NCI-H2081 treated with DMSO at 0.1 percent for 48 hours (cell line): ENCODE measurements at places on chromosomes 12 and 14.
A peak's percentile ranks its signal among the peaks of the same experiment; 100 is the strongest.

GRCh38 chr12:9264546-9264945 is 56.4 kb upstream of the PZP start:
- no peak for DNase-seq

DNA sequence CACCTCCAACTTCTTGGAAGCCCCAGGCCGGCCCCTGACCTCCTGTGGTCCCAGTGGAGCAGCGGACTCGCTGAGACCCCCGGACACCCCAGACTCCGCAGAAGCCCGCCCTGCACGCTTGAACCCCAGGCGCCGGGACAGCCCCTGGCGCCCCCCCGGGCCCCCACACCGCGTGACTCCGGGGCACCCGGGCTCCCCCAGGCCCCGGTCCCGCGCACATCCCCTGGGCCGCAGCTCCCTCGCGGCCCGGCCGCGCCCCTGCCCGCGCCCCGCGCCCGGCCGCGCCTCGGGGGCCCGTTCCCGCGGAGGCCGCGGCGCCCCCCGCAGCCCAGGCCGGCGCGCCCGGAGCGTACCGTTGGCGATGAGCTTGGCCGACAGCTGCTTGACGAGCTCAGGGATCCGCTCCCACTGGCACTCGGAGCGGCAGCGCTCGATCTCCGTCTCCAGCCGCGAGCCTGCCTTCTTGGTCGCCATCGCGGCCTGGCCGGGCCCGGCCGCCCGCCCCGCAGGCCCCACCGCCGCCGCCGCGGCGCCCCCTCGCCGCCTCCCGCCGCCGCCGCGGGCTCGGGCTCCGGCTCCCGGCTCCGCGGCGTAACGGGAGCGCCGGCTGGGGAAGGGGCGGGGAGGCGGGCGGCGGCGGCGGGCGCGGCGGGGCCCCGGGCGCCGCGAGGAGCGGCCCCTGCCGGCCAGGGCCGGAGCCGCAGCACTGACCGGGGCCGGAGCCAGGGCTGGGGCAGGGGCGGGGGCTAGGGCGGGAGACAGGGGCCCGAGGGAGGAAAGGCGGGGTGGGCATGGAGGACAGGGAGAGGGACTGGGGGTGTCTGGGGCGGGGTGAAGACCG is at the start of gene TTC7B:
Gene TTC7B (minus strand): TSS at position 609 of the 841 bp plus-strand sequence. CDS start 135 bp downstream, at position 474.
- no peak for DNase-seq

- peak; percentile 73 for DNase-seq
Measured at GRCh38 chr14:33118668-33119067, 180.0 kb downstream of the NPAS3 start.

DNA sequence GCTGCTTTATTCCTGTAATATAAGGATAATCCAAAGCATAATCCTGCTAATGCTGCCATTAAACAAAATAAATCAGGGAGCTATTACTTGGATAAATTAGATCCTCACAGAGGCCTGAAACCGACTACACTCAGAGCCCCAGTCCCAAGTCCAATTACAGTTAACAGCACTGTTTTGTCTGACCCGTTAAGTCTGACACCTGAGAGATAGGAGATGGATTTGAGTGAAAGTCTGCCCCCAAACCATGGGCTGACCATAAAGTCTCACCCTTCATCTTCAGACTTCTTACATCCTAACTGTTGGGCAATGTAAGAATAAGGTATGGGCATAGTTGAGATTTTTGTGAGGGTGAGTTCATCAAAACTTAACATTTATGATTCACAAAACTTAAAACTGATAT is 181.7 kb downstream of the PLCZ1 start:
- no peak for DNase-seq

DNA sequence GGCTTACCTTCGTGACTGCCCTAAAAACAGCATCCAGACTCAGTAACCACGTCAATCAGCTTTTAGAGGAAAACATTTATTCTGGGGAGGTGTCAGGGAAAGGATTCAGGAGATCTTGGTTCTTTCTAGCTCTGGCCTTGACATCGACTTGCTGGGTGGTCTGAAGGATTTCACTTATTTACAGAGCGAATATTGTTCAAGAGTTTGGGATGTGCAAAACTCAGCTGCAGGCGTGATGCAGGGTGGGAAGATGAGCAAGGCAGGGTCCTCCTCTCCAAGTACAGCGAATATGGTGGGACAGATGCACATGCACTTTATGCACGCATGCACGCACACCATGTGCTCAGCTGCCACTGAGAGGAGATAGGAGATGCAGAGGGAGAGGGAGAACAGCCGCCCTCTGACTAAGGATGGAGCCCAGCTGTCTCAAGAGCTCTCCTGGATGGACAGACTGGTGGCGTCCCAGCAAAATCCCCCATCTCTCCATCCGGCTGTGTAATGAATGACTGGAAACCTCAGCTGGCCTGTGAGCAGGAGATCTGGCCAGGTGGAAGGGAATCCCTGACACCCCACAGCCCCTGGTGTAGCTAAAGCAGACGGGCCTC is 24.4 kb upstream of the BDKRB1 start:
- DNase-seq = no peak

DNA sequence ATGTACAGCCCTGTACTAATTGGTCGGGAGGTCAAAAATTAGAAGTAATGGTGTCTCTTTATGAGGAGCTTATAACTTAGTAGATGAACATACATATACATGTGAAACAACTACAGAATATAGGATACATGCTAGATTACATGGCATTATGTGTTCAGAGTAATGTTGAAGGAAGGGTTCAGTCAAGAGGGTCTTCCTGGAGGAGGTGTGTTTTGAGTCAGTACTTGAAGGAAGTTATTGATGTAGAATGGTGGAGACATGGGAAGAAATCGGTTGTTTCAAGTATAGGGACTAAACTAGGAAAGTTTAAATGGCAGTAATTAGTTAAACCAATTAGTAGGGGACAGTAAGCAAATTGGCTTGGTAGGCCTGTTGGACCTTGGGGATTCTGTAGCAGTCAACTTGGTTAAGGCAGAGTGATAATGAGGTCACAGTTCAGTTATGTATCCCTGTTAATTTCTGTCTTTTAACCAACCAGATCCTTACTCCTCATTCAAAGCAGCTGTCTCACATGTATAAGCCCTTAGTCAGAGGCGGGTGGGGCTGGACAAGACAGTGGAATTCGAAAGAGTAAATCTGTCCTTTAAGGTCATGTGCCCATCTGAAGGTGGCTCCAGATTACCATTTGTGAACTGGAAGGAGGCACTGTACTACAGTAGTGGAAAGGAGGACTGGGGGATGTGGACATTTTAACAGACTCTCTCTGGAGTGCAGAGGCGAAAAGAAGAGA is 3.5 kb upstream of the ANKRD52 start:
- DNase-seq = no peak

DNA sequence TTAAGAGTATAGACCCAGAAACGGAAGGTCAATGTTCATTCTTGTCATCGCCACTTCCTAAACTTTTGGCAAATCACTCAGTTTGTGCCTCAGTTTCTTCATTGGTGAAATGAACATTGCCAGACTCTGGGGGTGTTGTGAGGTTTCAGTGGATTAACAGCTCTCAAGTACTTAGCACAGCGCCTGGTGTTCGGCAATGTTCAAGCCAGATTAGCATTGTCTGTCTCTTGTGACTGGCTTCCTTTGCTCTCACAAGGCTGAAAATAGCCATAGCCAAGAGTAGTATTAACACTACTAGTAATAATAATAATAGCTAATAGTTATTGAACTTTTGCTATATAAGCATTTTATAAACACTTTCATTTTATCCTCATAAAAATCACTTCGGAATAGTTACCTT is 71.9 kb downstream of the C12orf75 start:
- DNase-seq = no peak

DNA sequence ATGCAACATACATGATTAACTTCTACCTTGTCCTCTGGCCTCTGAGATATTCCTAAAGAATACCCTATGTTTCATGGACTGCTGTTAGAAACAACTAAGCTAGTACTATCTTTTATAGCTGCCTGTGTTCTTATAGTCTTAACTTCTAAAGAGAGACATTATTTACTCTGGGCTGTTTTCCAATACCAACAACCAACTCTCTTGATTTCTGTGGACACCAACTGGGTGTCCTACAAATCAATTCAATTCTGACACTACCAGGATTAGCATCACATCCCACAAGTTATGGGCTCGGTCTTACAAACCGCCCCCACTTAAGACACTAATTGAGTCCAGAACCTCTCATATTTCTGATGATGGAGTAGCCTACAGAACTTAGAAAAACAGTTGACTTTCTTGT is 8.3 kb downstream of the XPOT start:
- no peak for DNase-seq

DNA sequence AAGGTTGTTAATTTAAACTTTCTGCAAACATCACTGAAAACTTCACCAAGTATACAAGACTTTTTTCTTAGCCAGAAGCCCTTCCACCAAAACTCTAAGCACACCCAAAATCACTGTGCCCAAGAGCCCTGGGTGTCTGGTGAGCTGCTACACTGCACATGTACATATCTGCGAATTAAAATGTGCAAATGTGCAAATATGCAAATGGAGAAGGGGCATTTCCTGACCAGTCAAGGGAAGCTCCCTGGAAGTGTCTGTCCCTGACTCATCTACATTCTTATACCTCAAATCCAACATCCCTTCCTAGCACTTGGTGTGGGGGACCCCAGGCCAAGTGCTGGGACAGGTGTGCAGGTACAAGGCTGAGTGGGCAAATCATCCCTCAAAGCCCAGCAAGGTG is 123.7 kb downstream of the PCNX1 start:
- DNase-seq = no peak

- no peak for DNase-seq
Measured at GRCh38 chr12:14219156-14219555, 146.3 kb upstream of the ATF7IP start.

DNA sequence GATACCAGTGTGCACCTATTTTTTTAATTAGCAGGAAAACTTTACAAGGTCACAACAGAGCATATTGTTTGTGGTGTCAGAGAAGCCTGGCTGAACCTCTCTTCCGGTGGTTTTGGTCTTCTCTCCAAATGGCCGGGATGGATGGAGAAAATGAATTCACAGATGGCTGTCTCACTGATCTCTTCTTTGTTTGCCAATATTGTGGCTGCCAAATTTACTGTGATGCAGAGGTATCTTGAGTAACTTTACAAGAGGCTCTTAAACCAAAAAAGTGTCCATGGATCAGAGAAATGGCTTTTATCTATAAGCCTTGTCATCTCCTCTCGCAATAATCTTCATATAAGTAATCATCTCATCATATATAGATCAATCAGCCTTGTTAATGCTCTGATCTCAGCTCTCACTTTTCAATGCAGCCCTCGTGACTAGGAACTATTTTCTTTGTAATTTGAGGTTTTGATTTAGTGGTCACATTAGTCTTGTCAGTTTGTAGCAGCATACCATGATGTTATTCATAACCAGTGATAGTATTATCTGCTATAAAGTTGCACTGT is 308.1 kb downstream of the EGLN3 start:
- no peak for DNase-seq

DNA sequence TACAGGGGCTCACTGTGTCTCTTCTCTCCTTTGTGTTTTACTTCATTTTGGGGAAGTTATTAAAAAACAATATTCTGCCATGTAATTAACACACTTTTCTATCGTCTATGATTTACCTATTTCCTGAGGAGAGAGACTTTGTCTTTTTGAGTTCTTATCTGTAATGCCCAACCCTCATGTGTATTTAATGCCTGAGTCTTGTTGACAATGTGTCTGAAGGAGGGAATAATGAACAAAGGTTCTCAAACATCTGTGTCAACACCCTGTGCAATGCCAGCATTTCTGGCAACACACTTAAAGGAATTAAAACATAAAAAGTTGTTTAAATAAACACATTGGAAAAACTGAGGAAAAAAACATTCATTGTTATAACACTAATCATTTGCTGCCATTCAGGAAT is 147.1 kb downstream of the SLC15A5 start:
- DNase-seq = no peak

- DNase-seq = no peak
Measured at GRCh38 chr14:32109676-32110547, 32.8 kb downstream of the ARHGAP5 start.

- no peak for DNase-seq
Measured at GRCh38 chr12:111467857-111468241, 62.1 kb downstream of the SH2B3 start.

DNA sequence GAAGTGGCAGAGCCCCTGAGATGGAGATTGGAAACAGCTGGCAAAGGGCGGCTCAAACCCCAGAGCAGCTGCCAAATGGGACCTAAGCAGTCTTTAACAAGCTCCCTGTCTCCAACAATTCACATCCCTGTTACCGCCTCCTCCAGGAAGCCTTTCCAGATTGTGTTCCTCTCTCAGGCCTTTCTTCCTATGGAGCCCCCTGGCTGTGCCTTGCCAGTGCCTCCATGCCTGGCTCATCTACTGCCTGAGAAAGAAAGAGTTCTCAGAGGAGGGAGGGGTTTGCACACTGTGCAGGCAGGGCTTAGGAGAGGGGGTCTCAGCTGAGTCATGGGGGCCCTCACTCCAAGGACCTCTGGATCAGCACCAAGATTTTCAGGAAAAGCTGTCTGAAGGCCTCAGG is 8.8 kb upstream of the KRT74 start:
- DNase-seq = no peak

- DNase-seq = no peak
Measured at GRCh38 chr12:109512608-109513007, 35.2 kb downstream of the UBE3B start.

GRCh38 chr12:49536526-49537071 is 2.2 kb upstream of the KCNH3 start:
- no peak for DNase-seq

DNA sequence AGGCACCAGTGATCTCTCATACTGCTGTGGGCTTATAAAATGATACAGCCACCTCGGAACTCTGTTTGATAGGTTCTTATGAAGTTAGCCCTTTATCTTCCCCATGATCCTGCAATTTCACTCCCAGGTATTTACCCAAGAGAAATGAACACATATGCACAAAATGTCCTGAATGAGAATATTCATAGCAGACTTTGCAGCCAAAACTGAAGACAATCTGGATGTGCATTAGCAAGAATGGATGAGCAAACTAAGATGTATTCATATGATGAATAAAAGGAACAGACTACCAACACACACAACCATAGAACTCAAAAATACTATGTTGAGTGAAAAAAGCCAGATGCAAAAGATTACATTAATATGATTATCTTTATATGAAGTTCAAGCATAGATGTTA is 66.7 kb downstream of the KCNA5 start:
- DNase-seq = no peak
